Left cardiac atrium (tissue), 4 donors: ENCODE measurements at places on chromosomes 7 and 10. TPM values are rescaled to one million over a fixed set of nuclear protein-coding genes. Genes with fewer than 3 reads are reported as not detected.

DNA sequence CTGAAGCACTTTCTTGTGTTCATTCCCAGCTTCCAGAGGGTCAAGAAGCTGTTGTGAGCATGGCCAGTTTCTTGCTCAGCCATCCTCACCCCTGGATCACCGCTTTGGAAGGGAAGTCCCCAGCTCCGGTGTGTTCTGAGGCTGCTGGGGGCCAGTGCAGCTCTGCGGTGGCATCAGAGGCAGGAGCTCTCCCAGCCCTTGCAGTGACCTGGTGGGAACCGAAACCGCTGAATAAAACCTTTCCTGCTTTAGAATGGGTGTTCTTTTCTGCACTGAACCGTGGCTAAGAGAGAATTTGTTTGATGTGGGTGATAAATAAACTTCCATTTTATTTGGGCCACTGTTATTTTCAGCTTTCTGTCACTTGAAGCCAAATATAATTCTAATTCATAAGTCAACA lies 450.9 kb upstream of the VSTM2A start:
- no peak for DNase-seq

- DNase-seq = peak; percentile 34
Observed at GRCh38 chr10:94066411-94066810, 72.7 kb downstream of the PLCE1 start.

DNA sequence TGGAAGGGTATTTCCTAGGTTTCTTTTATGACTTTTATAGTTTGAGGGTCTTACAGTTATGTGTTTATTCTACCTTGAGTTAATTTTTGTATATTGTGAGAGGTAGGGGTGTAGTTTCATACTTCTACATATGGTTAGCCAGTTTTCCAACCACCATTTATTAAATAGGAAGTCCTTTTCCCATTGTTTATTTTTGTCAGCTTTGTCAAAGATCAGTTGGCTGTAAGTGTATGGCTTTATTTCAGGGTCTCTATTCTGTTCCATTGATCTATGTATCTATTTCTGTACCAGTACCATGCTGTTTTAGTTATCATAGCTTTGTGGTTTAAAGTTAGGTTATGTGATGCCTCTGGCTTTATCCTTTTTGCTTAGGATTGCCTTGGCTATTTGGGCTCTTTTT lies 71.9 kb upstream of the CC2D2B start:
- no peak for DNase-seq

DNA sequence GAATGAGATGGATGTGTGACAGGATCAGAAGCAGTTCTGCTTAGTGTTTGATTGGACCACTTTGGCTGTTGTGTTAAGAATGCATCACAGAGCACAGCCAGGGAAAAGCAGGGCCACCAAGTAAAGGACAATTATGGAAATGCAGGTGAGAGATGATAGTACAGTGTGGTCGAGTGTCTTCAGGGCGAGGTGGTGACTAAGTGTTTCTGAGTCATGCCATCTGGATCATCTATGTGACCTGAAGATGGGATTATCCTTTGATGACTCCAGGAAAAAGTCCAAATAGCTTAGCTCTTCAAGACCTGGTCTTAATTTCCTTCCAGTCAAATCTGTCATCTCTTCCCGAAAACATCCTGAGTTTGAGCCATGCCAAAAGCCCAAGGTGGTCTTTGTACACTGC lies 523.2 kb upstream of the IGFBP3 start:
- no peak for DNase-seq

The KLLN gene
- 0.56 TPM for total RNA-seq

GRCh38 chr7:125908711-125909110 lies 979.1 kb upstream of the POT1 start:
- no peak for DNase-seq

The FAM20C gene
- total RNA-seq = 30.7 TPM

The FFAR4 gene
- 1.4 TPM for total RNA-seq

The FBXL13 gene
- total RNA-seq = 0.65 TPM

GRCh38 chr10:116630020-116630419 lies 9.3 kb downstream of the PNLIPRP2 start:
- no peak for DNase-seq
